ENCODE measurements at places on chromosomes 1 and 21.

DNA sequence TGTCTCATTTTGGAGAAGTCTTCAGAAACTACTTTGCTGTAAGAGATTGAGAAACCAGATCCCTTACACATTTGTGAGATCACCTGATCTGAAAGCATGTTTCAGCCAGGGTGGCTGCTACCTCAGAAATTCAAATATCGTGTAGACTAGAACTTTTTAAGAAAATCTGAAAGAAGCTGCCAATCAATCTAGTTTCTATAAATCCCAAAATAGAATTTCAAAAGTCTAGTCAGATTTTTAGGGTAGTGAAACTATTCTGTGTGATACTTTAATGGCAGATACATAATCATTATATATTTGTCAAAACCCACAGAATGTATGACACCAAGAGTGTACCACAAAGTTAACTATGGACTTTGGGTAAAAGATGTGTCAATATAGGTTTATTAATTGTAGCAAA, 79.9 kb upstream of the PLPPR5 start:
- no peak for DNase-seq

- DNase-seq, result no peak
These were observed 48.8 kb downstream of the PIK3CD start for GRCh38 chr1:9700340-9700739.

GRCh38 chr1:904310-904950, 19.3 kb upstream of the SAMD11 start:
- DNase-seq, result peak; percentile 95

DNA sequence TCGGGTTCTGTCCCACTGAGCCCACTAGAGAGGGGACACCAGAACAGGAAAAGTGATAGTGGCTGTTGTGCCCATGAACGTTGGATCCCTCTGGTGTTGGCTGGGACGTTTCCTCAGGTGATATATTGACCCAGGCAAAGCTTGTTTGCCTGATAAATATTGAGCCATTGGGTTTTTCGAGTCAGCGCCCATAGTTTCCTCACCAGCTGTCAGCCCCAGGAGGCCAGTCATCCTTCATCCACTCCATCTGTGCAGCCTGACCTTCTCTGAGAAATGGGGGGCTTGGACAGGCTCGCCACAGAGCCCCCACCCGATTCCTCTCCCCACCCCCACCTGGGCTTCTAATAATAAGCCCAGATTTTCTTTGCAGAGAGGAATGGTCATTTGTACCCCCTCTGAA, 13.3 kb downstream of the DISP3 start:
- DNase-seq, result no peak

DNA sequence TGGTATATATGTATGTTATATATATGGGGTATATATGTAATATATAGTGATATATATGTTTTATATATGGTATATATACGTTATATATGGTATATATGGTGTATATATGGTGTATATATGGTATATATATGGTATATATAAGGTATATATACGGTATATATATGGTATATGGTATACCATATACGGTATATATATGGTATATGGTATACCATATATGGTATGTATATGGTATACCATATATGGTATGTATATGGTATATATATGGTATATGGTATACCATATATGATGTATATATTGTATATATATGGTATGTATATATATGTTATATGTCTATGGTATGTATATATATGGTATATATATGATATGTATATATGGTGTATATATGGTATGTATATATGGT, 447.7 kb upstream of the USP24 start:
- DNase-seq, result no peak

GRCh38 chr1:108847494-108847893, 9.4 kb downstream of the AKNAD1 start:
- no peak for DNase-seq

DNA sequence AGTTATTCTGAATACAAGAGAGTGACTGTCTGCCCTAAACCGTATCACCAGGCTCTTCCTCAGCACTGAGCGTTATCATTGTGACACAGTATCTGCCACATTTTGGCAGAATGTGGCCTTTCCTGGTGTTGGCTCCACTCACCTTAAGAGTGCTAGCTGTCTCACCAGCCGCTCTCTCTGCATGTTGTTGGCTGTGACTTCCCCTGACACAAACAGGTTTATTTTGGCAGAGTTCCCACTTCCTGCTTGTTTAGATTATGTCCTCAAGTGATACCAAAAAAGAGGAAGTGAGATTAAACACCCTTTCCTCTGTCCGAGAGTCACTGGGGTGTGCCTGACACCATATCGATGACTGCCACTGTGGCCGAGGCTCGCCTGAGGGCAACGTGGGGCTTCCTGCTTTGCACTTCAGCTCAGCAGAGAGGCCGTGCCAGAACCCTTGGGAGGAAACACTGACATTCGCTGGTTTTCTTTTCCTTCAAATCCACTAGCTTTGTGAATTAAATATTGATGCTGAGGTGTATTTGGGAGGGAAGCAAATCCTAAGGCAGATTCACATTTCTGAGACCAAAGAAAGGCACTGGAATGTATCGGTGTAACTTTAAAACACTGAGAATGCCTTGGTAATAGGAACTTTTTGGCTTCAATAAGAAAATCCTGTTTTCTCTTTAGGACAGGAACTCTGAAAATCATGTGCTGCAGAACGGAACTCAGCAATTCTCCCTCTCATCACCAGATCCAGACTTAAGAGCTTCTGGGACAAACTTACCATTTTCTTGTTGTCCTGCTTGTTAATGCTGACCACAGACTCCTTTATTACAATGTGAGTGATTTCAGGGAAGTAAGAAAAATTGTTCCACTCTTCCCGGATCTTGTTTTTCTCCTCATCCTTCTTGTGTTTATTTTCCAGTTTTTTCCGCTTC, 102.1 kb downstream of the JAK1 start:
- DNase-seq, result no peak

GRCh38 chr1:43622471-43622870, 27.5 kb upstream of the KDM4A start:
- no peak for DNase-seq

DNA sequence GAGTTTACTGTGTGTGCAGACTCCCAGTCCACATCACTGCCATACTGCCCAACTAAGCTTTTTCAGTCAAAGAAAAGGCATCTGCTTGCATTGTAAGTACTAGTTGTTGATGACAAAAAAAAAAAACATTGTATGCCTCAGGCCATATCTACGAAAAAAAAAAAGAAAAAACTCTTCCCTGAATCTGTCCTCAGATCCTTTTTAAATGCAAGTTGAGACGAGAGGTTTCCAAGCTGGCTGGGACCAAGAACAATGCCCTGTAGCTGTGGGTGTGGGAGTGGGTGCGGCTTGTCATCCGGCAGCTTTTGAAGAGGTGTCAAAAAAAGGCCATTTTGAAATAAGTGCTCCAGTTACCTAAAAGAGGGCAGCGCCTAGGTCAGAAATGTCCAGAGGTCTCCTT, 29.2 kb upstream of the HHAT start:
- no peak for DNase-seq

- no peak for DNase-seq
These were observed 150.0 kb downstream of the BACH1 start for GRCh38 chr21:29448766-29449165.

DNA sequence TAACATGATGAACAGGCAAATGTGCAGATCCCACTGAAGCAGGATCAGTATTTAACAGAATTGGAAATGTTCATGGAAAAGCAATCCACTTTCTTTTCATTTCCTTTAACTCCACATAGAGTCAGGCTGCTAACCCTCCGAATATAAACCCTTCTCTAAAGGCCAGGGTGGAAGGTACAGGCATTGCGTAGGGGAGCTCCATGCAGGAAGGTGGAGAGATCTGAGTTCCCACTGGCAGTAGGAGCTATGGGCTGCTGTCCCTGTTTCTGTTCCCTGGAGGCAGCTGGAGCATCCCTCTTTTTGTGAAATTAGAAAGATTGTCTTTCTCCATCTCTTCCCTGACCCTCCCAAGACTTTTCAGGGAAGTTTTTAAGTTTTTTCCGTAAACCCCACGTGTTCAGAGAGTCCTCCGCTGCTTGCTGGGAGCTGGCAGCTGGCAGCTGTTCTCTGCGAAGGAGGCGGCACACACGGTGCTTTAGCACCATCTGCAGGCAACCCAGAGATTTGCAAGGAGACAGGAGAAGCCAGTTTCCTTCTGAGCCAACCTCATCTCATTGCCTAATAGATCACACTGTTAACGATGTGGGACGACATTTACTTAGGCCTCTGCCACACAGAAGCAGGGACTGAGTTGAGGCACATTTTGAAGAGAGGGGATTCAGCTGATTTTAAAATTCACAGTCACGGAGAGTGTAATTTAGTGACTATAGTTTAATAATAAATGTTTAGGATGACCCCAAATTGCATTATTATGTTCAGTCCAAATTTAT, 55.4 kb upstream of the HOOK1 start:
- peak; percentile 96 for DNase-seq

- no peak for DNase-seq
These were observed 22.3 kb downstream of the NOL9 start for GRCh38 chr1:6531996-6532395.

DNA sequence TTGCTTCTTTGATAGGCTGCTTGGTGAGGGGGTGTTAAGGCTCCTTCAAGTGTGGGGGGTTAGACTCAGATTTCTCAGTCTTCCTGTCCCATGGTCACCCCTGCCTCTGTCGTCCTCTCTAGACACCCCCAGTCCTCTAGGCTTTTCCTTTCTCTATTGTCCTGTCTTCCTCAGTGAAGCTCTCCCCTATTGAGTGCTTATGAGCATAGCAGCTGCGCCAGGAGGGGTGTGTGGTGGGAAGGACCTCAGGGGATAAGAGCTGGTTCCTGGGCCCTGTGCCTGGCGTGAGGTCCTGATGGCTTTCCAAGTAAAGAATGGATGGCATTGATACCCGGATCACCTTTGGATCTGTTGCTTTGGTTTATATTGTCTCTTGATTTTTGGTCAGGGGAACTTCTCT, 69.1 kb downstream of the DIP2A start:
- no peak for DNase-seq

GRCh38 chr1:30661311-30661710, 62.1 kb downstream of the MATN1 start:
- no peak for DNase-seq

DNA sequence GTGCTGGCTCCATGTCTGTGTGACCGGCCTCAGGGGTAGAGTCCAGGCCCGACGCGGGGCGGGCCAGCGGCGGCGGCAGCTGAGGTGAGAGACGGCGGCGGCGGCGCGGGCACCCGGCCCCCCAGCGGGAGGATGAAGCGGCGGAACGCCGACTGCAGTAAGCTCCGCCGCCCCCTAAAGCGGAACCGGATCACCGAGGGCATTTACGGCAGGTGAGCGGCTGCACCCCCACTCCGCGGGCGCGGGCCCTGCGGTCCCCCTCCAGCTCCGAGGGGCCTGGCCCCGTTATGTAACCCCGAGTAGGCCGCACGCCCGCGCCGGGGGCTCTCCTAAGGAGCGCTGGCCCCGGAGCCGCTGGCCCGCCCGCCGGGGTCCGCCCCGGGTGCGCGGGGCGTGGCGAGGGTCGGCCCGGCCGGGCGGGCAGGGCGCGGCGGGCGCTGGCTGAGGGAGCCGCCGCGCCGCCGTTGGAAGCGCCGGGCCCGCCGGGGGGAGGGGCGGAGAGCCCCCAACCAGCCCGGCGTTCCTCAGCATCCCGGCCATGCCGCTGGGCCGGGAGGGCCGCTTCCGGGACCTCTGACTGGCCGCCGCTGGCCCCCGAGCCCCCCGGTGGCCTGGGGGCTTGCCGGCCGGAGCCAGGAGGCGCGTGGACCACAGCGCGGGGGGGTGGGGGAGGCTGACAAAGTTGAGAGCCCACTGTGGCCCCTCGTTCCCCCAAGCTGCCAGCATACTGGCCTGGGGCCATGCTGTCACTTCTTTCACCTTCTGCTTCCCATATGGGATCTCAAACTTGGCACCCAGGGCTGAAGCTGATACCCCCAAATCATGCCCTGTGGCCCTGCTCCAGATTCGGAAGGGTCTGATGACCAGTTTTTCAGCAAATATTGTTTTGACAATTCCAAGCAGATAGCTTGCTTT, 527 bp downstream of the MACO1 start:
- peak; percentile 25 for DNase-seq

DNA sequence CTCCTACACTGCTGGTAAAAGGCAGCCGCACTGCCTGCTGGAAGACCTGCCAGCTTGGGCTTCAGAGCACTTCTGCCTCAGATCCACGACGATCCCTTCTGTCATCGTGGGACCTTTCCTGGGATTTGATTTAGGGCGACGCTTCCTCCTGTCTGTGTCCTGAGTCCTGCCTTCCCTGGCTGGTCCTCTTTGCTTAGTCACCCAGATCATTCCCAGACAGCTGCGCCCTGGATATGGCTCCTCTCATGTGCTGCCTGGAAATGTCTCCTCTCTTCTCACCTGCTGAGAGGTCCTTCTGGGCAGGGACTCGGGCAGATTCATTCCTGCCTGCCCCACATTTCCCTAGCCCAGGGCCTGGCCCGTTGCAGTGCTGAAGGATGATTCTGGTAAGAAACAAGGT, 72.4 kb upstream of the POU3F1 start:
- DNase-seq, result no peak
